Pulmonary artery endothelial cell (primary cell): ENCODE measurements at places on chromosomes 16 and 17. TPM values are rescaled to one million over a fixed set of nuclear protein-coding genes. Genes with fewer than 3 reads are reported as not detected.
A peak's percentile ranks its signal among the peaks of the same experiment; 100 is the strongest.

Gene TMEM132E
- not detected in 2 replicates for total RNA-seq

Gene CTRL
- 0.26 and 0.35 TPM in 2 replicates for total RNA-seq

Gene ZNF232
- total RNA-seq, result 6.3 and 7.6 TPM in 2 replicates

DNA sequence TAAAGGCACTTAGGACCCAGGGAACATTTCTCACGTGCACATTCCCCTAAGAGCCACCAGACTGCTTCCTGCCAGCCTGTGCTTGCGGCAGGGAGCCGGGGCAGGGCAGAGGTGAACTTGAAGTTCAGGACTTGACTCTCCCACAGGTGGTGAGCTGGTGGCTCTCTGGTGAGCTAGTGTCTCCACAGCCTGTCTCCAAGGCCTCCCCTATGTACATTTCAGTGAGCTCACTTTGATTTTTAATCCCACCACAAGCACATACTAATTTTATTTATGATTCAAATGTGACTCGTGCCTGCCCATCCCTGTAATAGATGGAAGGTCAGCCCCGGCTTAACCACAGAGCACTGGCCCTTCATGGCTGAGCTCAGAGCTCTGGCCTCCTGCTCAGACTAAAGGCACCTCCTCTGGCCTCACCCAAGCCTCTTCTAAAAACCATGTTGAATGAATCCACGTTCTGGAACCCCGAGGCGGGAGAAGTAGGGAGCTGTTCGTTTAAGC lies 9.2 kb downstream of the SNN start:
- DNase-seq, result no peak

DNA sequence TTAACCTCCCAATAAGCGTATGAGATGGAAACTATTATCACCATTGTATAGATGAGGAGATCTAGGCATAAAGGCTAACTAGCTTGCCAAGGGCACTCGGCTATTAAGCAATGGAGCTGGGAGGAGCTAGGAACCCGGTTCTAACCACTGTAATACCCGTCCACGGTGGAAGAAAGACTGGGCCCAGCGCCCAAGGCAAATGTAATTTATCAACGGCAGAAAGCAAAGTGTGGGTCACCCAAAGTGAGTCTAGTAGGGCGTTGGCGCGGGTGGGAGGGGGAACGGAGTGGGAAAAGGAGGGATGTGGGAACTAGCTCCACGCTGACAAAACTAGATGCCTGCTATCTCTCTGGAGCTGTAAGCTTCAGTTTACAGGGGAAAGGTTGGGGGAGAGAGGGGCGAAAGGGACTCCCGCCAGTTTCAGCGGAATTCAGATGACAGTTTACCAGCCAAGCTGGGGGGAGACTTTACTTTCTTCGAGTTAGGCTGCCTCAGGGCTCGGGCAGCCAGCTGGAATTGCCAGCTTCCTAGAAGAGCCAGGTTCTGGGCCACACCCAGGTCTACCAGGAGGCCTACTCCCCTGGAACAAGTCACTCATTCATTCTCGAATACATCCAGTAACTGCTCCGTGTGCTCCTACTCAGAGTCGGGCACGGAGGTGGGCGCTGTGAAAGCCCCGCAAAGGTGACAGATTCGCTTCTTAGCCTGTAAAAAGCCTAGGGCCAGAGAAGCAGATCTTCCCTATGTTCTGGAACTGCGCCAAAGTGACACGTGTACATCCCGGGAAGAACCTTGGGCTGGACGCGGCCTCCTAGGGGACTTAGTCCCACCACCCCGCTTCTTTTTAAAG lies 837 bp downstream of the LRRC59 start:
- DNase-seq, result no peak

GRCh38 chr17:77571155-77571981 lies 387.1 kb upstream of the TNRC6C start:
- no peak for DNase-seq

DNA sequence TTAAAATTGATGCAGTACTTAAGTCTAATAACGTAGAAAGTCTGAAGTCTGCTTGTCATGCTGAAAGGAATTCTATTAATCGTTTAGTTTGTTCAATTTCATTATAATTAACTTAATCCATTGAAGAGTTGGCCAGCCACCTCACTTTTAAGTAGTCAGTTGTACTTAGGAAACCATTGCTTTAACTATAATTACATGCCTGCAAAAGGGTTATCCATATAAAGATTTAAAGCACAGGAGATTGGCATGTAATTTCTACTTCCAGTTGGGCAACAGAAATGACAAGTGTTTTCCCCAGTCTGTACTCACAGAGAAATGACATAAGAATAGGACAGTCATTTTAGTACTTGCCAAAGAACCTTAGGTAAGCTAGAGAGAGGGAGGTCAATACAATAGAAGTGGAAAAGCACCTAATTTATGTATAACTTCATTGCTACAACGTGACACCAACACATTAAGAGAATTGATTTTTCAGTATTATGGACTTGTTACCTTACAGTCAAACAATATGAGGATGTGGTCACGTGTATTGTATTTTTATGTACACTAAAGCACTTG lies 3.7 kb upstream of the USP32 start:
- no peak for DNase-seq

- DNase-seq, result peak; percentile 19
Measured at GRCh38 chr17:48307814-48308411, 122.1 kb downstream of the SKAP1 start.

Gene ABCA6
- 32.0 and 100 TPM in 2 replicates for total RNA-seq

GRCh38 chr17:82085931-82086764 lies 11.9 kb downstream of the FASN start:
- no peak for DNase-seq

- DNase-seq, result no peak
Measured at GRCh38 chr17:51741458-51741857, 417.1 kb downstream of the CA10 start.

GRCh38 chr17:74446551-74447500 lies 14.9 kb downstream of the GPRC5C start:
- DNase-seq, result no peak

- no peak for DNase-seq
Measured at GRCh38 chr16:58588406-58588805, 41.2 kb downstream of the CNOT1 start.

- DNase-seq, result no peak
Measured at GRCh38 chr17:62681939-62682381, 54.5 kb downstream of the MRC2 start.

GRCh38 chr16:3982216-3982615 lies 101.7 kb upstream of the CREBBP start:
- no peak for DNase-seq

Gene GPR139
- not detected in 2 replicates for total RNA-seq

Gene CA5A
- not detected in 2 replicates for total RNA-seq
